DMS153 (cell line): ENCODE measurements at places on chromosomes 11 and 22.

GRCh38 chr11:47837929-47838328 lies 10.2 kb downstream of the NUP160 start:
- DNase-seq: no peak

- no peak for DNase-seq
Measured at GRCh38 chr11:115276799-115277198, 227.4 kb downstream of the CADM1 start.

DNA sequence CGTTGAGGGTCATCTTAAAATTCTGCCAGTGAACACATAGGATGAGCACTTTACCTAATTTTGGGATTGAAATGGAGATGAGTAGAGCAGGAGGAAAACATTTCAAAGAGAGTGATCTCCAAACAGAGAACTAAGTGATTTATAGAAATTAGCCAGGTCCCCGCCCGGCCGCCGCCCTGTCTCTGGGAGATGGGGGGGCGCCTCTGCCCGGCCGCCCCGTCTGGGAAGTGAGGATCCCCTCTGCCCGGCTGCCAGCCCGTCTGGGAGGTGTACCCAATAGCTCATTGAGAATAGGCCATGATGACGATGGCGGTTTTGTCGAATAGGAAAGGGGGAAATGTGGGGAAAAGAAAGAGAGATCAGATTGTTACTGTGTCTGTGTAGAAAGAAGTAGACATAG lies 276.7 kb upstream of the C11orf87 start:
- DNase-seq: no peak

DNA sequence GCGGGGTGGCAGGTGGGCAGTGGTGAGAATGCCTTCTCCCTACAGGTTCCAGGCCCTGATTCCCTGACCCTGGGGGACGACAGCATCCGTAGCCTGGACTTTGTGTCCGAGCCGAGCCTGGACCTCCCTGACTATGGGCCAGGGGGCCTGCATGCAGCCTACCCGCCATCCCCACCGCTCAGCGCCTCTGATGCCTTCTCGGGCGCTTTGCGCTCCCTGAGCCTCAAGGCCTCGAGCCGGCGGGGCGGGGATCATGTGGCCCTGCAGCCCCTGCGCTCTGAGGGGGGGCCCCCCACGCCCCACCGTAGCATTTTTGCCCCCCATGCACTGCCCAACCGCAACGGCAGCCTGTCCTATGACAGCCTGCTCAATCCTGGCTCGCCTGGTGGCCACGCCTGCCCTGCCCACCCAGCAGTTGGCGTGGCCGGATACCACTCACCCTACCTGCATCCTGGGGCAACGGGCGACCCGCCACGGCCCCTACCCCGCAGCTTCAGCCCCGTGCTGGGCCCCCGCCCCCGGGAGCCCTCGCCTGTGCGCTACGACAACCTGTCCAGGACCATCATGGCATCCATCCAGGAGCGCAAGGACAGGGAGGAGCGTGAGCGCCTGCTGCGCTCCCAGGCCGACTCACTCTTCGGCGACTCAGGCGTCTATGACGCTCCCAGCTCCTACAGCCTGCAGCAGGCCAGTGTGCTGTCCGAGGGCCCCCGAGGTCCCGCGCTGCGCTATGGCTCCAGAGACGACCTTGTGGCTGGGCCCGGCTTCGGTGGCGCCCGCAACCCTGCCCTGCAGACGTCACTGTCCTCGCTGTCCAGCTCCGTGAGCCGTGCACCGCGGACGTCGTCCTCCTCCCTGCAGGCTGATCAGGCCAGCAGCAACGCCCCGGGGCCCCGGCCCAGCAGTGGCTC lies 7.9 kb downstream of the CCDC188 start:
- no peak for DNase-seq

DNA sequence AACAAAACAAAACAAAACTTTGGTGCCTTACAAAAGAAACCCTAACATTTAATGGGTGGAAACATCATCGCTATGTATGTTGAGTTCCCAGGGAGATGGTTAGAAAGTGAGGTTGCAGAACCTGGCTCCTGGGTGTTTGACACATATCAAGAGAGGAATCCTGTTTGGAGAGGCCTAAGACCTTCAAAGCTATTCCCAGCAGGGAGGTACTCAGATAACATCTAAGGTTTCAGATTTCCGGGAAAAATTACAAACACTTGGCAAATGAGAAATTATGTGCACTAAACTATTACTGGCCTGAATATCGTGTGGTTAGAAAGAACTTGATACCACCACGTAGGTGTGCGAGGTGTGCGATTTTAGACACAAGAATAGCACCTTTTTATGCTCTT lies 18.5 kb downstream of the TRIM5 start:
- DNase-seq: no peak

DNA sequence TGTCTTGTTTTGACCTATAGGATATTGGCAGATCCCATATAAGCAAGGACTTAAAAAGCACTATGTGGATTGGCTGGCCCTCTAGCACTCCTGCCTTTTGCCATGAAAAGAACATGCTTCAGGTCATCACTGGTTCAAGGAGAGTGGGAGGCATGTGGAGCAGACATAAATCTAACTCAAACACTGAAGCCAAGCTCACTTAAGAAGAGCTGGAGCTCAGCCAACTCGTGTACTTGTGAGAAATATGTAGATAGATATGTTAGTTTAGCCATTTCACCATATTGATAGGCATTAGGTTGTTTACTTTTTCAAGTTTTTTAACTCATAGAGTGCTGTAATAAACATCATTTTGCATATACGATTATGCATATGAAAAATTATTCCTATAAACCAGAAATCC lies 19.9 kb upstream of the BBOX1 start:
- no peak for DNase-seq

- DNase-seq: no peak
Measured at GRCh38 chr22:29473001-29473400, 7.0 kb upstream of the NEFH start.

DNA sequence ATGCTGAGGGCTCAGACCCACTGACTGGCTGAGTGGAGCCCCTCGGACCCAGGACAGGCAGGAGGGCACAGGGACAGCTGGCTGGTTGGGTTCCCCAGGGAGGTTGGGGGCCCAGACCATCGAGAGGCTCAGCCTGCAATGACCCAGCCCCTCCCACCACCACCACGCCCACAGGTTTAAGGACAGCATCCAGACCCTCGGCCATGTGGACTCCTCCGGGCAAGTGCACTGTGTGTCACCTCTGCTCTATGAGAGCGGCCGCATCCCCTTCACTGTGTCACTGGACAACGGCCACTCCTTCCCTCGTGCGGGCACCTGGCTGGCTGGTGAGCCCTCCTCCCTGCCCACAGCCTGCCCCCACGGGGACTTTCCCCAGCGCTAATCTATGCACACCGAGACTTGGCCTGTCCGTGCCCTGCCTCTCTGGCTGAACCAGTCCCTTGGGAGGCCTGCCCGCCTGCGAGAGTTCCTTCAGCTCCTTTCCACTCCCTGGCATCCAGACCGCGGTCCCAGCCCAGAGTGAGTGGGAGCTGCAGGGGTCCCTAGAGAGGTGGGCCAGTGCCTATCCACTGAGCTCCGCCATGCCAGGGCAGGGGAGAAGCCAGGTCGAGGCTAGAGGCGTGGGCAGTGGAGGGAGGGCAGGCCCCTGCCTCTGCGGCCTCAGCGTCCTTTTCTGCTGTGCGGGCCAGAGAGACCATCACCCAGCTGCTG lies 2.2 kb downstream of the SUSD2 start:
- DNase-seq: no peak
